ENCODE measurements at places on chromosomes 7 and 10.
A peak's percentile ranks its signal among the peaks of the same experiment; 100 is the strongest.

DNA sequence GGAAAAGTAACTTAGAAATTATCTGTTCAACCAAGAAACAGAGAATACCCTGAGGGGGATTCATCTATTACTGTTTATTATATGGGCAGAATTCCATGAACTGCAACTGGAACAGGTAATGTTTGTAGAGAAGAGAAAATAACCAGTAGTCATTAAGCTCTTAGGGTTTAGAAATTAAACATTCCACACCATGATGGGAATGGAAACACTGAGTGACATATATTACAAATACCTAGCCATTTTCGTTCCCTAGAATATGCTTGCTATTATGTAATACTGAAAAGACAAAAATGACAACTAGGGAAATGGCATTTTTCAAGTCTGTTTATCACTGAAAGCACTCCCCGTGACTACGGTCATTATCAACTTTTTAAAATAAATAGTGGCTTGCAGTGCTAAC lies 1007.4 kb downstream of the GATA3 start:
- no peak for DNase-seq

DNA sequence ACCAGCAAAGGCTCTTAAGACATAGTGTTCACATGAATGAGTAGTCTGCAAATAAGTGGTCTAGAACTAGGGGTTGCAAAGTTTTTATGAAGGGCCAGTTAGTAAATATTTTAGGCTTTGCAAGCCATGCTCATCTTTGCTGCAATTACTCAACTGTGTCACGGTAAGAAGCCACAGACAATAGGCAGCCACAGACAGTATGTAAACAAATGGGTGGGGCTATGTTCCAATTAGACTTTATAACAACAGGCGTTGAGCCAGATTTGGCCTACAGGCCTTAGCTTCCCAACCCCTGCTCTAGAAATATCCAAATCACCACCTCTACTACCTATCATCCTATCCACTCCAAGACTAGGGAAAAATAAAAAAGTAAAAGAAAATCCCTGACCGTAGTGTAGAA lies 9.2 kb downstream of the IKZF5 start:
- no peak for DNase-seq

- no peak for DNase-seq
These were observed 9.6 kb upstream of the SRI start for GRCh38 chr7:88229302-88229995.

GRCh38 chr7:151378496-151379192 lies 31.2 kb downstream of the WDR86 start:
- no peak for DNase-seq

DNA sequence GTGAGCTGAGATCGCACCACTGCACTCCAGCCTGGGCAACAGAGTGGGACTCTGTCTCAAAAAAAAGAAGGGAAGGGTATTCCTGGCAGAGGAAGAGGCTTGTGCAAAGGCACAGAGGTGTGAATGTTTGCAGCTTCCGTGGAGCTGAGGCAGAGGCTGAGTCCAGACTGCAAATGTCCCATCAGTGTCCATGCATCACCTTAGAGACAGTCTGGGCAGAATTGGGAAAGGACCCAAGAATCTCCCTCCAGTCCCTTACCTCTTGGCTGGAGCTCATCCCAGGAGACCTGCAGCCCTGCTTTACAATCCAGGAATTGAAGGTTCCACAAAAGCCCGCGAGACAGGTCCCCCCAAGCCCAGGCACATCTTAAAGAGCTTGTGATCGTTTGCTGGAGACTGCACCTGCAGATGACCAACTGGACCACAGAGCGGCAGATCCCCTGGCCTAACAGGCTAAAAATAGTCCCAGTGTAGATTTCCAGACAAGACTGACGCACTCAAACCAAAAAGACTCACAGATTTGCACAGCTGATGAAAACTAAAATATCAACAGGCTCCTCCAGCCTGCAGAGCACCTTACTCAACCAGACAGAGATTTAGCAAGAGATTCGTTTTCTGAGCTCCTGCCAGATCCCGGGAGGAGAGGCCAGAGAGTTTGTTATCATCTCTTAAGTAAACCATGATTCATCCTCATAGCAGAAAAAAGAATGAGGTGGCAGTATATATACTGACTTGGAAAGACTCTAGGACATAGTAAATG lies 22.9 kb upstream of the NANOS1 start:
- DNase-seq, result no peak

DNA sequence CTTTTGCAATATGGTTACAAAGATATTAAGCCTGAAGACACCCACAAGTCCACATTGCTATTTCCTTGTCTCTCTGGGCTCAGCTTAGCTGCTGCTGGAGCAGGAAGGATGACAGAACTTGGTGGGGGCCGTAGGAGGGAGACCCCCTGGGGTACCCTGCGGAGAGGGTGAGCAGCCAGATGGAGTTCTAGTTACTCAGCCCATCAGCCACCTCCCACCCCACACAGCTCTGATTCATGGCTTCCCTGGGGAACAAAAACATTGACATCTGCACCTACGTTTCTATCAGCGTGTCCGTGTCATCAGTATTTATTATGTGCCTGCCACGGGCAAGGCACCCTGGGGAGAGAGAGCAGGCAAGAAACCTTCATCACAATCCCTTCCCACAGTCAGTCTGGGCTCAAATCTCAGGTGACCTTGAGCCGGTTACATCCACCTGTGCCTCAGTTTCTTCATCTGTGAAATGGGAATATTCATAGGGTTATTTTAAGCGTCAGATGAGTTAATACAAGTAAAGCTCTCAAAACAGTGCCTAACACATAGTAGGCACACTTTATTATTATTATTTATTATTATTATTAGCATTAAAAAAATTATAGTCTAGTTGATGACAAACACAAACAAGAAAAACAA lies 131.5 kb downstream of the C10orf105 start:
- DNase-seq, result no peak

DNA sequence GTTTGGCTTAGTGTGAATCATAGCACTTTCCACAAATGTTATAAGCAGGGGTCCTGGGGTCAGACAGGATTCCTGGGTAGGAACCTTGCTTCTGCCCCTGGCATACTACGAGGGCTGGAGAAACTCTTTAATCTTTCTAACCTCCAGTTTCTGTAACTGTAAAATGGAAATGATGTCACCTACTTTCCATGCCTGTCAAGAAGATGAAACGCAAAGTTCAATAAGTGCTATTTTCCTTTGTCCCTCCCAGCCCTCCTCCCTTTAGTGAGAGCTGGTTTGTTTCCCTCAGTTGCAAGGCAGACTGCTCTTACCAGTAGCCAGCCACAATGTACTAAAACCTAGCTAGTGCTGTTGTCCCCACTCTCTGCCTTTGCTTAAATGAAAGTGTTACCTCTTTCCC lies 117.1 kb upstream of the HPS1 start:
- no peak for DNase-seq

DNA sequence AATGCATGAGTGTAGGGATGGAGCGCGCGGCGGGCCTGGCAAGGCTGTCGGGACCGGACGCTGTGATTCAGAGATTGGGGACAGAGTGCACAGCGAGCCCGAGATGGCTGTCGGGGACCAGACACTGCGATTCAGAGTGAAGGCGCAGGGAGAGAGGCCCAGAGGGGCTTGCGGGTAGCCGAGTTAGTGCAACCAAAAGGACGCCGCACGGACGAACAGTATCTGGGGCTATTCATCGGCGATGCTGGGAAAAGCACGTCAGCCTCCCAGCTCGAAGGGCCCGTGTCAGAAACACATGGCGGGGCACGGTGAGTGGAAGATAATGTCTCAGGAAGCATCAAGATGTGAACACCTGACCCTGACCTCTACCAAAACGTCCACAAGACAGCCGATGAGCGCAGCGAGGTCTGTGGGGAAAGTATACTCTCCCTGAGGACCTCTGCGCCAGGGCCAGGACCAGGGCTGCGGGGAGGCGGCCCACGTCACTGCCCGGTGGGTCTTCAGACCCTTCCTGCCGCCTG lies 215.8 kb downstream of the ZMYND11 start:
- DNase-seq, result no peak

GRCh38 chr7:84161398-84161797 lies 33.2 kb downstream of the SEMA3A start:
- no peak for DNase-seq

DNA sequence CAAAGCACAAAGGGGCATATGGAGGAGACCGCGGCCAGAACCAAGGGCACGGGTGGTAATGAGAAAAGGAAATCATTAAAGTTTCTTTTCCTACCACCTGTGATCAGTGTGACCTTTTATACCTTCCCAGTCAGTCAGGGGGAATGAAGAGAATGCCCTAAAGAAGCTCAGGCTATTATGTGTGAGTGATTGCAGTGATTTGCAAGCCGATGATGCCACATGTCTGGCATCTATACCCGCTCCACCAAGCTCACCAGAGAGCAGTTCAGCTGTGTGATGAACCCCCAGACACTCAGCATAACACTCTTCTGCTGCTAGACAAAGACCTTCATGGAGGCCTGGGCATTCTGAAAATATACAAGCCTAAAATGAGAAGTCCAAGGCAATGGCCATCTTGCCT lies 106.2 kb upstream of the AGK start:
- no peak for DNase-seq

- no peak for DNase-seq
These were observed 91.0 kb downstream of the MYL10 start for GRCh38 chr7:101537935-101538595.

GRCh38 chr10:53606981-53607380 lies 834.4 kb upstream of the MBL2 start:
- DNase-seq, result no peak

- DNase-seq, result no peak
These were observed 1239.6 kb upstream of the SORCS1 start for GRCh38 chr10:108404155-108404554.

DNA sequence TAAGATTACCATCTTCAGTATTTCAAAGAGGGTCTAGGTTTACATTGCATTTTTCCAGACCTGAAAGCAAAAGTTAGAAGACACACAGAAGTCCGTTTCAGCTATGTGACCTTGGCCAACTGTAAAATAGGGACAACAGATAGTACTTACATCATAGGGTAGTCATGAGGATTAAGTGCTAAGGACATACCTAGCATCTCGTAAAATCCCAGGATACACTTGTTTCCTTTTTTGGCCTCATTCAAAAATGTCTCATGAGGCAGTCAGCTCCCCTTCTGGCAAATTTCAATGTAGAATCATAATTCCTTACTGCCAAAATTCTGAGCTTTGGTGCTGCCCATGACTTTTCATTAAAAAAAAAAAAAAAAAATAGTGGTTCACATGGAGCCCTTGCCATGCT lies 6.4 kb upstream of the DUSP5 start:
- no peak for DNase-seq

- DNase-seq, result no peak
These were observed 75.2 kb downstream of the ST8SIA6 start for GRCh38 chr10:17379151-17379690.

GRCh38 chr10:125782616-125783015 lies 7.0 kb upstream of the MMP21 start:
- no peak for DNase-seq

GRCh38 chr10:6119423-6119822 lies 30.6 kb downstream of the RBM17 start:
- no peak for DNase-seq

DNA sequence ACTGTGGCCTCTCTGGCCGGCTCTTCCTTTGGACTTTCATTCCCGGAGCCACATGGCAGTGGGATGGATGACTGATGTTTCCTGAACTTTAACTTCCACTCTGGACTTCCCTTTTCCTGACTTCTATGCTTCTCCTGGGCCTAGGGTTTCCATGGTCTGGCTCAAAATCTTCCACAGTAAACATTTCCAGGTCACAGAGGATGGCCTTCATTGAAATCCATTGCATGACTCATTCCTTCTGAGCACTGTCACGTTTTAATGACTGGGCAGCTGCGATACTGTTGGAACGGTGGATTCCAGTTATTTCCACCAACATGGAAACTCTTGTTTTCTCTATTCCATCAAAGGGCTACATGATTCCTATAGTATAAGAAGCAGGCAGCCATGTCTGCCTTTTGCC lies 24.4 kb upstream of the ZNF273 start:
- DNase-seq, result no peak

DNA sequence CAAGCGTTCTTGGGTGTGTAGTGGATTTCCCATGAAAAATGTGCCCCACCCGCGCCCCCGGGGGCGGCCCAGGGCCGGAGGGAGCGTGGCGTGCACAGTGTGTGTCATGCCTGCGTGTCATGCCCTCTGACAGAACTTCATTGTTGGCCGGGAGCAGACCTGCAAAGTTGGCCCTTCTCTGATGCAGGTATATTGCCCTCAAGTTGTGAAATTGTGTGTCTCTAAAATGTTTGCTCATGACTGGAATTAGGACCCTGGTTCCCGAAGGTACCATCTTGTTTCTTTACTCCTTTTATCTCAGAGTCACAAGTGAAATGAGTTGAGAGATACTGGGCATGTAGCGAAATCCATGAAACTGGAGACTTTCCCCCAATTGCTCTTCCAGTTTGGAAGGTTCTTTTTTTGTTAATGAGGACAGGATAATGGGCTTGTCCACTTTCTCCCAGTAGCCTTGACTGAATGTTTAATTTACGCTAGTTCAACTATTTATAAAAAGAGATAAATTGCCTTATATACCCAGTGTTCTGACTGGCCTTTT lies 26.2 kb downstream of the ADK start:
- no peak for DNase-seq

- DNase-seq, result no peak
These were observed 40.4 kb downstream of the PDIA4 start for GRCh38 chr7:148987751-148988512.

- DNase-seq, result no peak
These were observed 601.1 kb downstream of the ARL4A start for GRCh38 chr7:13288516-13288915.

DNA sequence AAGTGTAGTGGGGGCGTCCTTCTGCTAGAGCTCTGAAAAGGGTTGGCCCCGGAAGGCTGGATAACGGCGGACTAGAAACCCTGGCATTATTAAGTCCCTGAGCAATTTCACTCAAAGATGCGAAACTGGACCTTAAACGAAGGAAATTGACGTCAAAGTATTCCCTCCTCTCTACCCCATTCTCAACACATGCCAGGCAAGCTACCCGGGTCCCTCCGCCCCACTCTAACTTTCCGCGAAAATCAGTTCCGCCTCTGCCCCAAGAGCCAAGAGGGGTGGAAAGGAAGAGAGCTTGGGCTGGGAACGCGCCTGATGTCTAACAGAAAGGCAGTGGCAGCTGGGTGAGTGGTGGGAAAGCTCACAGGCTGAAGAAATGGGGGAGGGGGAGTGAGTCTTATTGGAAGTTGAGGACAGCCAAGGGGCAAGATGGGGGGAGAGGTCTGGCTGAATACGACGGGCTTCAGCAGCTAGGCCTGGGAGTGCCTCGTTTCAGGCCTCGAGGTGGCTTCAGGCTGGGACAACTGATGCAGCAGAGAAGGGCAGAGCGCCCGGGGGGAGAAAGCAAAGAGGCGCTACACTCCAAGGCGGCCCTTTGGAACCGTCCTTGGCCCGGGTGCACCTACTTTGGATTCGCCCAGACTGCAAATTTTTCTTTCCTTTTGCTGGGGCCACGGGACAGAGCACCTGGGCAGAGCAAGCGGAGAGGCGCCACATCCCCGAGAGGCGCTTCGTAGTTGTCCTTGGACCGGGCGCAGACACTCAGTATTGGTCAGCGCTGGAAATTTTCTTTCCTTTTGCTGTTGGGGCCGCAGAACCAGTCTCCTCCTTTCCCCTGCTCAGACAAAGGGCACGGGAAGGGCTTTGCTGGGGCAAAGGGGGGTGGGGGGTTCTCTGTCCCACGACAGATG lies 2.0 kb upstream of the FEZF1 start:
- DNase-seq, result peak; percentile 27

Measured in endothelial cell (in vitro differentiated cells).